Naive thymus-derived CD4-positive, alpha-beta T cell (primary cell): ENCODE measurements at places on chromosomes 4 and X. TPM values are rescaled to one million over a fixed set of nuclear protein-coding genes. Genes with fewer than 3 reads are reported as not detected.
A peak's percentile ranks its signal among the peaks of the same experiment; 100 is the strongest.

DNA sequence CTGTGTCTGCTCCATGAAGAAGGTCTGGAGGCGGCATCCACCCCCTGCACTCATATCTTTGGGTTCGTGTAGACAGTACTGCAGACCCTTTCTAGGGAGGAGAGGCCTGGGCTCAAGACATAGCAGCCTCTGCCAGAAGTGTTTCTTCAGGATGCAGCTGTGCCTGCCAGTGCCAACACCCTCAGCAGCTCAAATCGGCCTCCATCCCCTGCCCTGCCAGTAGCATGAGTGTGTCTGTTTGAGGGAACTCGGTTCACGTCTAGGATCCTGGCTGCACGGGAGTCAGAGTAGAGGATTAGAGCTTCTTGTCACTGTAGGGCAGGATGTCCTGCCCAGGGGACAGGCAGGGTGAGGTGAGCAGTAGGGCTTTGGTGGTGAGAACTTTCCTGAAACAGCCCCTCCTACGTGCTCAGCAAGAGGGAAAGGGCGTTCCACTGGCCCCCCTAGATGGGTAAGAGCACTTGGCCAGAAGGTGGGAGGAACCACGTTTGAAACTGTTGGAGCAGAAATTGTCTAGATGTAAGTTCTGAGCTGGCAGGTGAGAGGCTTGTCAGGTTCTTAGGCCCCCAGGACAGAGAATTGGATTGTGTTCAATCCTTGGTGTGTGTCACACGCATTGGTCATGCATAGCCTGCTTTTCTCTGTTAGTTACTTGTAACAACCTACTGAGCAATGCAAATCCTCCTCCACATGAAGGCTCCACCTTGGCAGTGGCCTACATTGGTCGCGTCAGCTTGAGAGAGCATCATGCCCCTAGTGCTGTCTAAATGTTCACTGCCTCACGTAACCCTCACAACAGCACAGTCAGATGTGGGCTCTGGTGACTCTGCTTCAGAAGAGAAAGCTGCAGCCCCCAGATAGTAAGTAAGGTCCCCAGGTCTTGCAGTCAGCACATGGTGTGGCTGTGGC is 25.8 kb upstream of the FAM193A start:
- DNase-seq: no peak

DNA sequence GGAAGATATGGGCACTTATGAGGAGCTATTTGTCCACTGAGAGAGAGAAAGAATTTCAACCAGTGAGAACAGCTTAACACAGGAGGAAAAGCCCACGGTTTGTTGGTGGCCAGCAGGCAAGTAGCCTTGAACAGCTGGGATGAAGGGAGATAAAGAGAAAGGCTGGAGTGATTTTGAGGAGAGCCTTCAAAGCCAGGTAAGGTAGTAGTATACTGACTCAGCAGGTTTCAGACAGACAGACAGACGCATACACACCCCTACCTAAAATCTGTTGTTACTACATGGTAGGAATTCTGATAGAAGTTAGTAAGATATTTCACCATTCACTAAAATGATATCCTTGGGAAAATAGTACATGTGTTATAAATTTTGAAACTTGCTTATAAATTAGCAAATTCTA is 60.5 kb downstream of the SEC24D start:
- no peak for DNase-seq

DNA sequence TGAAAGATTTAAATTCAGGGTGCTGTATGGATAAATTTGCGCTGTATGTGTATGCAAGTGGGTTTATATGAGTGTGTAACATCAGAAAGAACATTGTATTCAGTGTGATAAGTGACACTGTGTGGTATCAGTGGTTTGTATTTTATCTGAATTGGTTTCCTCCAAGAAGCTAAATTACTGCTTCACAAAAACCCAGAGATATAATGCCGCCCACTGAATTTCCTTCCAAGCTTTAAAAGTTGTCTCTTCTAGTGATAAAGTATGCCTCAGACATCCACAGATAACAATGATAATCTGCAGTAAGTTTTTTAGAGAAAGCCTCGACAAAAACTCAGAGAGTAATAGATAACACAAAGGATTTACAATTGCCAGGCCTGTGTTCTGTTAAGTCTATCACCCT is 710.6 kb upstream of the HS3ST1 start:
- no peak for DNase-seq

DNA sequence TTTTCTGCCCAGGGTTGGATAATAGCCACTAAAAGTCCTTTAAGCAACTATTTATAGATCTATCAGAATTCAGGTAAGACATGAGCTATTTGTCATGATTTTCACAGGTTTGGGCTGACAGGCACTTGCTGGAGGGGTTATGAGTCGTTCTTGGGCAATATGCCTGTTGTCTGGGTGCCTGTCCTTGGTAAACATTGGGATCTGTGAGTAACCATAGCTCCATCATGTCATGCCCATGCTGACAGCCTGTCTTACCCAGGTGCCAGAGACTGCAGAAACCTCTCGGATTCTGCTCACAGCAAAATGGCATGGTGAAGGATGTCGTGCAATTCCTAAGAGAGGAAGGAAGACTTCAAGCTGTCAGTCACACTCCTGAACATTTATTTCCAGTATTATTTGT is 116.0 kb upstream of the PUDP start:
- no peak for DNase-seq

- no peak for DNase-seq
Observed at GRCh38 chr4:7765666-7766065, 174.0 kb downstream of the AFAP1 start.

GRCh38 chrX:88746925-88747324 is at the start of gene CPXCR1:
Gene CPXCR1, plus strand, starts transcription at chrX:88747225. Its CDS starts 6,190 bp downstream, at chrX:88753415.
- no peak for DNase-seq

- DNase-seq: no peak
Observed at GRCh38 chr4:40763228-40763716, 13.5 kb downstream of the NSUN7 start.

DNA sequence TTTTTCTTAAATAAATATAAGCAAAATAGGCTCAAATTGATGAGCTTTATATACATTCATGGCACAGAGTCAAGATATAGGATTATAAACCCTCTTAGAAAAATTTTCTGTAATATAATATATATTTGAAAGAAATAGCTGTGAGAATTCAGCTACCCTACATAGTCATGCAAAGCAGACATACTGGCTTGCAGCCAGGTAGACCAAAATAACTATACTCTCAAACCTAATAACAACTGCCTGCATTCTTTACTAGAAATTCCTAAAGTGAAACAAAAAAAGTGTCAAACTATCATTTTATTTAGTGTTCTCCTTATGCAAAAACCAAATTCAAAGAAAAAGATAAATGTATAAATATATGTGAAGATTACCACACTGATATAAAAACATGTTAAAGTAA is 1390.2 kb downstream of the C4orf33 start:
- DNase-seq: no peak

DNA sequence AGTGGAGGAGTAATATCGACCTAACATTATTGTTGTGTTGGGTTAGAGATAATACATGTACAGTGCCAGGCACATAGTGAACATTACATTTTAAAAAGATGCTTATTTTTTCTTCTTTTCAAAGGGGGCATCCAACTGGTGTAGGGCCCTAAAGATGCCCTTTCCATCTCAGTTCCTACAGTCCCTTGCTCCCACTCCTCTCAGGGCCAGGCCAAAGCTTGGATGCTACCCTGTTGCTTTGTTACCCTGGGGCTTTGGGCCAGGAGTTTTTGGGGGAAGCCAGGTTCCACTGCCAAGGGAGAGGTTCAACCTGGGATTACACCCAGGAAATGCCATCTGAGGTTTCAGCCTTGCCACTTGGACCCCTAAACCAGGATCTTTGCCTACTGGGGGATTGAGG is 918 bp downstream of the IGSF1 start:
- DNase-seq: no peak

- no peak for DNase-seq
Observed at GRCh38 chr4:55181010-55182005, 55.9 kb upstream of the KDR start.

GRCh38 chr4:37101686-37102085 is 142.9 kb upstream of the NWD2 start:
- DNase-seq: no peak

- peak; percentile 33 for DNase-seq
Observed at GRCh38 chr4:8403173-8403753, 37.3 kb downstream of the ACOX3 start.

GPR50 gene
- not detected for total RNA-seq

- DNase-seq: no peak
Observed at GRCh38 chr4:113694008-113694407, 67.5 kb downstream of the CAMK2D start.

DNA sequence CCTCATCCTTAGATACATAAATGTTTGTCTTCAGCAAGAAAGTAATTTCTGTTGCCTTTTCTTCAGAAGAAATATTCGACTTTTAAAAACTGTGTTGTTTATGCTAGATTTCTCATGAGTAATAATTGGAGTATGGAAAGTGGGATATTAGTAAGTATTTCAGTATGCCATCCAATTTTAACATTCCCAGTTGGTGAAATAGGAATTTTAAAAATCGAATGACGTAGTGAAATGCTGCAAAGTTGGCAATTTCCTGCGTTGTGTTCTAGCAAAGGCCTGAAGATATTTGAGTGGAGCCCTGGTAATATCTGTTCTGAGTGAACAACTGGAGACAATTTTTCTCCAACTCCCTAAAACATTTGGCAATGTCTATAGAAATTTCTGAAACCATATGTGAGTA is 190.1 kb downstream of the ZNF330 start:
- DNase-seq: no peak

HAUS7 gene
- 28.3 TPM for total RNA-seq

DNA sequence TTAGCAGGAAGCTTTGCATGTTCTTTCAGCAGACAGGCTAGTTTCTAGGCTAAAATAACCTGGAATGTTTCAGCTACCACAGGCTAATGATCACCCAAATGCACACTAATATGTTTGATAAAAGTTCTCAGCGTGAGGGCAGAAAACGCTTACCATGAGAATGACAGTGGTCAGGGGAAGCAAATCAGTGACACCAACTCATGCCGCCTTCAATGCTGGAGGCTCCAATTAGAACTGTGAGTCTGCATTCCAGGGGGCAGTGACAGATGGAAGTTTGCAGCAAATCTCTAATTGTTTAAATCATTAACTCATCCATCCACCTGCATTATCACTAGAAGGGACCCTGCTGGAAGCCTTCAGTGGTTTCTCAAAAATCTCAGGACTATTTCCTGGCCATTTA is 43.2 kb downstream of the ANOS1 start:
- DNase-seq: no peak

- no peak for DNase-seq
Observed at GRCh38 chrX:153970357-153971123, 1.1 kb downstream of the HCFC1 start.

TEX13B gene
- total RNA-seq: not detected

DNA sequence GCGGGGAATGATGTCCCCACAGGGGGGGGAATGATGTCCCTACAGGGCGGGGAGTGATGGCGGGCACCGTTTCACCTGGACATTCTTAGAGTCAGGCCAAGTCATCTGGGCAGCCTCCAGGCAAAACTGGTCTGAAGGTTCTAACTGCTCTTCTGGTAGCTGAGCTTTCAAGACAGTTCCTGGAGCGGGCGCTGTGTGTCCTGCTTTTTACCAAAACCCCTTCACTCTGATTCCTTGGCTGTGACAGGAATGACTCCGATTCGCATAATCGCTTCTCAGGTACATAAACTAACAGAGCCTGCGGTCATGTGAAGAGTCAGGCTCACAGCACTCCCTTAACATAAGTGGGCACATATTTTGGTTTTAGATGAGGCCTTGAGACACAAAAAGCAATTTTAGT is 836.0 kb downstream of the TRIML1 start:
- no peak for DNase-seq

DNA sequence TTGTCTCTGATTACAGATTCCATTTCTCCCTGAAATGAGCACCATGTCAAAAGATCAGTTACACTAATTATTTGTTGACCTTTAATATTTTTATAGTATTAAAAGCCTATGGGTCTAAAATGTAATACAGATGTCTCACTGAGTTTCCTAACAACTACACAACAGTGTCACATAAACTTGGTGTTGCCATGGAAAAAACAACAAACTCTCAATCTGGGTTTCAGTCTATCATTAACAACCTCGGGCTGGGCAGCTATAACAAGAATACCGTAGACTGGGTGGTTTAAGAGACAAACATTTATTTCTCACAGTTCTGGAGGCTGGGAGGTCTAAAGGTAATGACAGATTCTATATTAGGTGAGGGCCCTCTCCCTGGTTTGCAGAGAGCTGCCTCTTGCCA is 407.1 kb downstream of the HNRNPD start:
- DNase-seq: no peak

CCKAR gene
- not detected in 2 replicates for total RNA-seq

RAP2C gene
- 30.3 TPM for total RNA-seq
